ENCODE measurements at places on chromosomes 7 and 10.

DNA sequence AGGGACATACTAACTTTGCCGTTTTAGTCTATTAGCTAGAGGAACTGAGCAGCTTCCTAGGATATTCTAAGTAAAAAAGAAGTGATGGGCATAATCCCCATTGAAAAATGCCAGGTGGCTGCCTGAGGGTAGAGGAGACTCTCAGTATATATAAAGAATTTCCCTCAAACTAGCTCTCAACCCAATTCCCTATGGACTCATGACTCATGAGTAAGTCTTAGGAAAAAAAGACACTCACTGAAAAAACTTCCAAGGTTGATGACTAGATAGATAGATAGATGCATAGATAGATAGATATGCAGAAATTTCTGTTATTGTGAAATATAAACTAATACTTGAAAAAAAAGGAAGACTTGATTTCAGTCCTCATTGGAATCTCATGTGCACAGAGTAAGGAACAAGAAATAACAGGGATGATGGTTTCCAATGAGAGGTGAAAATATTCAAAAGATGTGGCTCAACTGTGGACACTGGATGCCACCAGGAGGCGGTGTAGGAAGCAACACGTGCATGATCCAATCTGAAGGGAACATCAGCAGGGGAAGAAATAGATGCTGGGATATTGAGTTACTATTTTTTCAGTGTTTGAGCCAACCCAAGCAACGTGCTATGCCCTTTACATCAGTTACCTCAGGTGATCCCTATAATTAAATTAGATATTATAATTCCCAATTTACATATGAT lies 711.0 kb upstream of the LRRTM3 start:
- DNase-seq: no peak

GRCh38 chr10:71835671-71836595 lies 15.1 kb downstream of the PSAP start:
- peak; percentile 88 for DNase-seq

DNA sequence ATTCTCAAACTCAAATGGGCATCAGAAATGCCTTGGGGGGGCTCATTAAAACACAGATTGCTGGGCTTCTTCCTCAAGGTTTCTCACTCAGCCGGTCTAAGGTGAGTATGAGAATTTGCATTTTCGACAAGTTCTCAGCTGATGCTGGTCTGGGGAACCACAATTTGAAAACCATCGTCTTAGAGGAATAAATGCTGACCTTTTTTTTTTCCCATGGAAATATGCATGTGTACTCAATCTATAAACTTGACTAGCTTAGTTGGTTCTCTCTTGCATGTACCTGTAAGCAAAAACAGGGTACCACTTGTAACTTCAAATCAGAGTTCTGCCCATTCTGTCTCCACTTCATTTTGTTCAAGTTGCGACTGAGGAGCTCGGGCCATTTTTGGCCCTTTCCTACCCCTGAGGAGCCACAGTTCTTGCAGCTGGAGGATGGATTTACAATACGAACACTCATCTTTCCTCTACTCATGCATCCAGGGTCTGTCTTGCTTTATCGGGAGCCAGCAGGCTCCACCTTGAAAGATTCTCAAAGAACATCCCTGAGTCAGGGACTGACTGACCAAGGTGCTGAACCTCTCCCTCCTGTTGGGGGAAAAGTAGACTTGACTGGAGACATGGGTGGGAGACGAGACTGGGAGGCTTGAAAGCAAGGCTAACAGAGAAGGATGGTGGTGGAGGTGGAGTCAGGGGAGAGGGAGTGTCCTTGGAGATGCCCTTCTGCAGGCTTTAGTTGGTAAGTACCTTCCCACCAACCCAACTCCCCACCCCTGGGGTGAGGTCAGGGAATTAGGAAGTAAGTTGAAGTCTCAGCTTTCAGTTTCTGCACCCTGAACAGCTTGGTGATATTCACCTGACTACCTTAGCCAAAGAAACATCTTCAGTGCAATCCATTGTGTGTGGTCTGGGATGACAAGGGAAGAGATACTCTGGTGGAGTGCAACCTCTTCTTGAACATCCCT lies 3.7 kb upstream of the MAPK8 start:
- no peak for DNase-seq

- DNase-seq: no peak
Observed at GRCh38 chr7:37142958-37143357, 305.7 kb downstream of the ELMO1 start.

DNA sequence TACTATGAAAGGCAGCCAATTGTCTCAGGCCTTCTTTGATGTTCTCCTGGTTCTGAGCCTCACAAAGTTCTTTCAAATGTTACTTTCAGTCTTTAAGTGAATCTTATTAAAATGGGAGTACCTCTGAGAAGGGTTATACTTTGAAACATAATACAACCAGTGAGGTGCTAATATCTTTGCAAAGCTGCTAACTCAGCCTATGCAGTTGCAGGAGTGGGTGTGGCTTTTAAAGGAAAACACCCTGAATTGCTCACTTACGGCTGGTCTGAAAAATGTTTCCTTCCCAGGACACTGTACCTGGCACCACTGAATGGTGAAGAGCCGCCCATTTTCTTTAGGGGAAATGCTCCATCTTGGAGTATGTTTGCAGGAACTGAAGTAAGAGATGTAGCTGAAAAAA lies 130.9 kb downstream of the CHN2 start:
- no peak for DNase-seq

GRCh38 chr10:6674291-6674690 lies 94.2 kb upstream of the PRKCQ start:
- DNase-seq: no peak

DNA sequence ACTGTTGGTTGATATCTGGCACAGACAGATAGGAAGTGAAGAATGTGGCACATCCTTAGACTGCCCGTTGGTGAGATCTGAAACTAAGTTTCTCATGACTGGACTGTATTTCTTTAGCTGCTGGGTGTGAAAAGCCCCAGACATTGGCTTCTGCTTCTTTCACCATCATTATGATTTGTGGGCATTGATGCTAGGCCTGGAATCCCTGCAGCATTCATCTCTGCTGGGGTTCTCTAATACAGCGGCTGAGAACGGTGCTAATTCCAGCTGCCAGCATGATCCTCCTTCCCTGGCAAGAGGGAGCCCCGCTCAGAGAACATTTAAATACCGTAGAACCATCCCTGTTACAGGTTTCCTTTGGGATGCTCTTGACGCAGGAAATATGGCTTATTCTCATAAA lies 26.2 kb downstream of the RBM20 start:
- DNase-seq: no peak

DNA sequence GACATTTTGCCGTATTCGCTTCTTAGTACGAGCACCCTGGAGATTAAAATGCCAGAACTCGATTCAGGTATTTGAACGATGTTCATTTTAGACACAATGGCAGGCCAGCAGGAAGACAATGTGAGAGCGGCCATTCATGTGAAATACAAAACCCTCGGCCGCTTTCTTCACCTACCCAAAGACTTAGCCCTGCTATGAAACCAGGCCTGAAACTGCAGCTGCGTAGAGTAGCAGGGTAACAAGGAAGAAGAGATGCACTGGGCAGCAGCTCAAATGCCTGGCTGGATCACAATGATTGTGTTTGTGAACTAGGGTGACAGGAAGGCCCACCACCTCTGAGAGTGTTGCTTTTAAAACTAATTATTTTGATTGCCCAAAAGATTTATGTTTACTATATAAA lies 234.8 kb downstream of the TRIL start:
- no peak for DNase-seq

- DNase-seq: no peak
Observed at GRCh38 chr10:17785276-17785930, 23.7 kb upstream of the MRC1 start.

DNA sequence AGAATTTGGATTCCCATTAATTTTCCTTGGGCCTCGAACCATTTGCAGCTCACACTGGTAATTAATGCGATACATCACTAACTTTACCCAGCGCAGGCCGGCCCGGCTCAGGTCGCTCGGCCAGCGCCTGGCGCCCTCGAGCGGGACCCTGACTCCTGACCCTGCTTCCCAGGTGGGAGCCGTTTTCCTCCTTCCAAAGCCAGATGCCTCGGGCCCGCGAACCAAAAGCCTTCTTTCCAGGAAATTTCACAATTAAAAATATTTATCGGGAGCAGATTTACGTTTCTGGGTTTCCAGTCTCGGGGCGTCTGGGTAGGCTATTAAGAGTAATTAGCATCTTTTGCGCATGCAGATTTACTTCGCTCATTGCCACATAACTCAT lies 12.2 kb downstream of the LBX1 start:
- no peak for DNase-seq

GRCh38 chr10:107144490-107144889 lies 20.0 kb downstream of the SORCS1 start:
- DNase-seq: no peak

- DNase-seq: no peak
Observed at GRCh38 chr10:59879363-59879913, 26.9 kb downstream of the CCDC6 start.

- peak; percentile 82 for DNase-seq
Observed at GRCh38 chr7:44534501-44534900, 6.6 kb downstream of the NPC1L1 start.
